Sigmoid colon (tissue), 7 donors: ENCODE measurements at places on chromosomes 13 and 19. TPM values are rescaled to one million over a fixed set of nuclear protein-coding genes. Genes with fewer than 3 reads are reported as not detected.

Gene FUT6
- total RNA-seq = not detected

Gene PSG3
- total RNA-seq = not detected

Gene BEST2
- total RNA-seq = not detected

Gene ZNF610
- total RNA-seq = 2.5 TPM

Gene LCP1
- total RNA-seq = 32.1 TPM

Gene ZNF699
- 4.2 TPM for total RNA-seq

Gene ZNF540
- 6.4 TPM for total RNA-seq

Gene MBD3L2
- total RNA-seq = not detected

Gene SHD
- total RNA-seq = not detected

Gene ZNF738
- total RNA-seq = 6.8 TPM

Gene SLC6A16
- total RNA-seq = 1.1 TPM

Gene DCLK1
- 7.5 TPM for total RNA-seq

Gene PSG11
- not detected for total RNA-seq

Gene TMEM38A
- total RNA-seq = 2.3 TPM

Gene AXL
- 85.9 TPM for total RNA-seq

Gene CYP4F22
- not detected for total RNA-seq

Gene URAD
- not detected for total RNA-seq

Gene TDRD3
- 41.8 TPM for total RNA-seq

Gene ZNF709
- total RNA-seq = 8.3 TPM

Gene ZNF432
- 12.2 TPM for total RNA-seq

Gene PRRG2
- total RNA-seq = 0.71 TPM

Gene OR4F17
- not detected for total RNA-seq

Gene RNF17
- 1.4 TPM for total RNA-seq

Gene FBXL12
- 30.7 TPM for total RNA-seq

Gene AP1M1
- total RNA-seq = 63.7 TPM

Gene SPRED3
- total RNA-seq = 1.5 TPM

Gene EFNA2
- total RNA-seq = not detected
